ENCODE measurements at places on chromosomes 4 and X. TPM values are rescaled to one million over a fixed set of nuclear protein-coding genes. Genes with fewer than 3 reads are reported as not detected.

- no peak for DNase-seq
- H3K4me3 ChIP-seq, result no peak overlapping the region
- H3K27me3 ChIP-seq, result no peaks in the 10 kb centered on the region
- H3K36me3 ChIP-seq, result no peaks in the 10 kb centered on the region
Observed at GRCh38 chr4:151304755-151305154, 20.6 kb downstream of the SH3D19 start.

DNA sequence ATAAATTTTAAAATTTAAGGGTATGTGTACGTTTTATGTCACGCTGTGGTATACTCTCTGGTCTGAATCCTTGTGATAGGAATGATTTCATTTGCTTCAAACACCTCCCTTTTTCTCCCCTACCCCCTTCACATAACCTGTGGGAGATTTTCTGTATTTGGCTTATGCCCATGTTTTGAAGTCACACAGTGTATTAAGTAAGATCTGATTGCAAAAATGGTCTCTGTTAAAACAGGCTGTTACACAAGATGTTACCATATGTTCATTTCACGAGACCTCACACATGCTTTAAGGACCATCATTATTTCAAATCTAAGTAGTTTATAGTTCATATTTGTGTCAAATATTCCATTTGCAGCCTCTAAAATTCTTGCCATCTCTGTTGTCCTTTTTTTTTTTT lies 63.5 kb downstream of the TMEM131L start:
- H3K4me1 ChIP-seq, result peaks cover 11% of the 10 kb centered on the region
- no peak for DNase-seq
- H3K36me3 ChIP-seq, result no peaks in the 10 kb centered on the region
- no peaks in the 10 kb centered on the region for H3K27me3 ChIP-seq
- H3K4me3 ChIP-seq, result no peak overlapping the region

GRCh38 chrX:66632981-66633380 lies 5.9 kb downstream of the EDA2R start:
- H3K36me3 ChIP-seq, result peaks cover 5% of the 10 kb centered on the region
- no peaks in the 10 kb centered on the region for H3K27me3 ChIP-seq
- H3K4me3 ChIP-seq, result 0 out of 2 replicates have a peak overlapping the region, but pooled peaks have one; percentile 2
- no peaks in the 10 kb centered on the region for H3K4me1 ChIP-seq

DNA sequence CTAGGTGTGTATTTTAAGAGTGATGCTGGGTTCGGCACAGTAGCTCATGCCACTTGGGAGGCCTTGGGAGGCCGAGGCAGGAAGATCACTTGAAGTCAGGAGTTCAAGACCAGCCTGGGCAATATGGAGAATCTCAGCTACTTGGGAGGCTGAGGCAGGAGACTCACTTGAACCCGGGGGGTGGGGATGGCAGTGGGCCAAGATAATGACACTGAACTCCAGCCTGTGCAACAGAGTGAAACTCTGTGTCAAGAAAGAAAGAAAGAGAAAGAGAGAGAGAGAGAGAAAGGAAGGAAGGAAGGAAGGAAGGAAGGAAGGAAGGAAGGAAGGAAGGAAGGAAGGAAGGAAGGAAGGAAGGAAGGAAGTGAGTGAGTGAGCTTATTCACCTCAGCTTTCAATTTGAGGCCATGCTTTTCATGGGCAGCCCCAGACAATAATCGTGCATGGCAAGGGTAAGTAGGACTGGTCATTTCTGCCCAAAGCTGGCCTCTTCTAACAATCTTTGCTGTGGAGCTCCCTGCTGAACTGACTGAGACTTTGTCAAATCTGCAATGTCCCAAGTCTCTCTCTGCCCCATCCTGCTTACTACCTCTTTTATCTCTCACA lies 42.5 kb upstream of the ELF2 start:
- H3K27ac ChIP-seq, result no peak overlapping the region
- H3K4me1 ChIP-seq, result peaks cover 7% of the 10 kb centered on the region
- DNase-seq, result no peak
- H3K4me3 ChIP-seq, result no peak overlapping the region
- no peaks in the 10 kb centered on the region for H3K27me3 ChIP-seq

DNA sequence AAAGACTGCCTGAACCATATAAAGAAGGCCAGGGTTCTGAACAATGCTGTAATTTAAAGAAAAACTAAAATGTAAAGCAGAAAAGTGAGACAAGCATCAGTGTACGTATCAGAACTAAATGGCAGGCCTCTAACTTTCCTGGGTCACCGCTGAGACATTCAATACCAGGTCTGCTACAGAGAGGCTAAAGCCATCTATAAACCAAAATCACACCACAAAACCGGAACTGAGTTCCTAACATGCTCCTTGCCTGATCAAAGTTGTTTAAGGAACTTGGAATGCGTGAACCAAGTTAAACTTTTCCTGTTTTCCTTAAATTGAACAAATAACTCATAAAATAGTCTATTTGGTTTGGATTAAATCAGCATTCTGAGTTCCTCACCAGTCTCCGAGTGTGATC lies 55.3 kb upstream of the TECRL start:
- no peaks in the 10 kb centered on the region for H3K27me3 ChIP-seq
- H3K27ac ChIP-seq, result no peak overlapping the region
- H3K4me1 ChIP-seq, result no peaks in the 10 kb centered on the region
- no peaks in the 10 kb centered on the region for H3K36me3 ChIP-seq
- H3K4me3 ChIP-seq, result no peak overlapping the region

DNA sequence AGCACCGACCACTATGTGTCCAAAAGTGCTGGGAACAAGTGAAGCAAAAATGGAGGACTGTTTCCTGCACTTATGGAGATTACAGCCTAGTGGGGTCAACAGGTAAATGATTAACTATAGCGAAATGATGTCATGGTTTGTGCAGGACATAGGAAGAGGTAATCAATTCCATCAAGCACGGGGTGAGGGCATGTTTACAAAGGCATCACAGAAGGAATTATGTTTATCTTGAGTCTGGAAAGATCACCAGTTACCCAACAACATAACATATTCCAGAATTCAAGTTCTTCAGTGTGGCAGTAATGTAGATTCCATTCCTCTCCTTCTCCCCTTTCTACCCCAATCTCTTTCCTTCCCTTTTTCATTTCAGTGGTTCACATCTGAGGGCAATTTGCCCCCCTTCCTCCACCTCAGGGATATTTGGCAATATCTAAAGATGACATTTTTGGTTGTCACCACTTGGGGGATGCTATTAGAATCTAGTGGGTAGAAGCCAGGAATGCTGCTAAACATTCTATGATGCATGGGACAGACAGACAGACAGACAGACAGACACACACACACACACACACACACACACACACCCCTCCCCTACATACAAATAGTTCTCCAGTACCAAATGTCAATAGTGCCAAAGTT lies 24.1 kb downstream of the FAM47E start:
- DNase-seq, result no peak
- H3K27me3 ChIP-seq, result no peaks in the 10 kb centered on the region
- no peaks in the 10 kb centered on the region for H3K36me3 ChIP-seq

DNA sequence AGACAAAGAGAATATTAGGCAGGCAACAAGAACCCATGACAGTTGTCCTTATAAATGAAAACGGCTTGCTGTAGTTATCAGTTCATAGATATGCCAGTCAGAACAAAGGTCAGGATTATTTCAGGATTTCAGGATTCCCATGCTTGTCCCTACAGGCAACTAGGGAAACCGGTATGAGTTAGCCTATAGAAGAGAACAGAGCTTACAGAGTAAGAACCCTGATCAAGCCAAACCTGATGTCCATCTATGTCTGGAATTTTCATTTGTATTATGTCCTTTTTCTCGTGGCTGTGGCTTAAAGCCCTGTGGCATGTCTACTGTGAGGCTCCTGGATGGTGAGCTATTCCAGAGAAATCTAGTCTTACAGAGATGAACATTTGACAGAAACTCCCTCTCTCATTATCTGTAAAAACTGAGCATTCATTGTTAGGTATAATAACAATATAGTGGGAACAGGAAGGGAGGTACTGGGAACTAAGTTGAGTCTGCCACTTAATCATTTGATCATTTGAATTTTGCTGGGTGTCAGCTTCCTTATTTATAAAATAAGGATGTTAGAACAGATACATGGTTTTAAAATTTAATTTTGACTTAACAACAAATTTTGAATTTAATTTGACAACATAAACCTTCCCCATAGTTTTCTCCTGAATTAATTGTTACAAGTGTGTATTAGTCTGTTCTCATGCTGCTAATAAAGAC lies 129.5 kb upstream of the KLF3 start:
- no peaks in the 10 kb centered on the region for H3K4me1 ChIP-seq
- no peak overlapping the region for H3K27ac ChIP-seq
- H3K27me3 ChIP-seq, result no peaks in the 10 kb centered on the region
- no peak for DNase-seq
- no peak overlapping the region for H3K4me3 ChIP-seq
- H3K36me3 ChIP-seq, result no peaks in the 10 kb centered on the region

GRCh38 chr4:74990276-74990875 lies 57.5 kb downstream of the PARM1 start:
- H3K4me3 ChIP-seq, result no peak overlapping the region
- H3K36me3 ChIP-seq, result no peaks in the 10 kb centered on the region
- no peak overlapping the region for H3K27ac ChIP-seq
- H3K27me3 ChIP-seq, result no peaks in the 10 kb centered on the region

DNA sequence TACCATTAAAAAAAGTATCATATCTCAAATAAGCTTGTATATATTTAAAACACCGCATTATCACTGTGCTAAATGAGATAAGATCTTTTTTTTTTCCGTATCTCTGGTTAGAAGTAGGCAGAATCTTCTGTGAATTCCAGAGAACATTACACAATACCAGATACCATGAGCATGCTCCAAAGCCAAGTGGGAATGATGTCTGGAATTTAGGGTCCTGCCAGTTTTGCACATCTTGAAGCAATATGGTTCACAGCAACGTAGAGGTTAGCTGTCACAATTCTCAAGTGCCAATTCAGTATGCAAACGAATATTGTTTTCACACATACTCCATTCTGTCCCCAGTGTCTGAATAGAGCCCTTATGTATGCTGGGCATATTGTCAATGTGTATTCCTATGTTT lies 127.5 kb upstream of the NEIL3 start:
- H3K27ac ChIP-seq, result no peak overlapping the region
- H3K4me1 ChIP-seq, result no peaks in the 10 kb centered on the region
- H3K36me3 ChIP-seq, result no peaks in the 10 kb centered on the region
- H3K27me3 ChIP-seq, result no peaks in the 10 kb centered on the region

- no peaks in the 10 kb centered on the region for H3K36me3 ChIP-seq
- DNase-seq, result no peak
- H3K27ac ChIP-seq, result no peak overlapping the region
Observed at GRCh38 chr4:98619180-98619579, 39.2 kb downstream of the TSPAN5 start.

- H3K4me1 ChIP-seq, result no peaks in the 10 kb centered on the region
- no peaks in the 10 kb centered on the region for H3K36me3 ChIP-seq
- H3K27ac ChIP-seq, result no peak overlapping the region
- H3K4me3 ChIP-seq, result no peak overlapping the region
Observed at GRCh38 chr4:141376769-141377168, 156.1 kb downstream of the ZNF330 start.

GRCh38 chr4:81664079-81664478 lies 192.4 kb upstream of the RASGEF1B start:
- H3K27ac ChIP-seq, result no peak overlapping the region
- no peak for DNase-seq
- H3K4me1 ChIP-seq, result no peaks in the 10 kb centered on the region
- no peaks in the 10 kb centered on the region for H3K27me3 ChIP-seq
- H3K4me3 ChIP-seq, result no peak overlapping the region
- no peaks in the 10 kb centered on the region for H3K36me3 ChIP-seq

DNA sequence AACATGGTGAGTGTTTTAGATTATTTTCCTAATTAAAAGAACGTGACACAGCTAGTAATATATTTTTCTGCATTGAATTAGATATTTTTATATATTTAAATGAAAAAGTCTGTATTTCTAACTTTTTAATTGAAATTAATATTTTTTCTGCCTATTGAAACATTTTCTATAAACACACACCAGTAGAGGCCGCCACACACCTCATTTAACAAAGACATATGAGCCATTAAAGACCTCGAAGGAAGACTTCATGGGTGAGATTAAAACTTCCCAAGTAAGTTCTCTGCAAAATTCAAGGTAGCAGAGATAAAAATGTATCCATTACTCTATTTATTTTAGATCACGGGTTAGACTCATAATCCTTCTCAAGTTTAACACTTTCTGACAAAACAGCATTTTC lies 8.3 kb downstream of the SLITRK2 start:
- no peak overlapping the region for H3K4me3 ChIP-seq
- H3K4me1 ChIP-seq, result no peaks in the 10 kb centered on the region
- no peaks in the 10 kb centered on the region for H3K36me3 ChIP-seq

GRCh38 chrX:109537324-109537665 lies 651 bp downstream of the NXT2 start:
- peak overlapping the region; percentile 79 for H3K4me3 ChIP-seq
- no peak for DNase-seq
- no peaks in the 10 kb centered on the region for H3K27me3 ChIP-seq
- H3K27ac ChIP-seq, result no peak overlapping the region
- H3K4me1 ChIP-seq, result no peaks in the 10 kb centered on the region

DNA sequence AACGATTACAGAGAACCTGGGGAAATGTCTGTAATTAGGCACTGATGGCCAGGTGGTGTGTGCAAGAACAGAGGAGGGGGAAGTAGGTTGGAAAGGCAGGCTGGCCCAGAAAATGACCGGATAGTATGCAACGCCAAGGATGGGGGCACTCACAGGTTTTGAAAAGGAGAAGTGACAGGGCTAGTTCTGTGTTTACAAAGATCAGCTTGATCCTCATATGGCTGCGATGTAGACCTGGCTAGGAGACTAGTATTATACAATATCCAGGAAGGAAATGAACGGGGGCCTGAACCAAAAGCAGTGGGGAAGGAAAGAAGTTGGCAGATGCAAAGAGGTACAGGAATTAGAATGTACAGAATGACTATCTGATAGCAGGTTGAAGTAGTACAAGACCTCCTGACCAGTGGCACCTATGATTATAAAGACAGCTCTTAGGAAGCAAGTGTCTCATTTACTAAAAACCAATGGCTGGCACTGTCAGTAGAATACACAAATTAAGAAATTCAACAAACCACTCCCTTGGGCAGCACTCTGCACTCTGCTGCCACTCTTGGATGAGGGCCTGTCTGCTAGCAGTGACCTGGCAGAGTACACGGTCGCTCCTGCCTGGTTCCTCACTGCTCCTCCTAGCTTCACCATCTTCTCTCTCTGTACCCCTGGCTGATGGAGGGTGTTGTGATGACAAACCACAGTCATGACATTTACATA lies 14.1 kb downstream of the MFAP3L start:
- H3K27ac ChIP-seq, result no peak overlapping the region
- DNase-seq, result no peak
- H3K27me3 ChIP-seq, result no peaks in the 10 kb centered on the region

The ART3 gene
- polyA plus RNA-seq, result not detected

The PGAM4 gene
- polyA plus RNA-seq, result not detected

The RASGEF1B gene
- polyA plus RNA-seq, result not detected

The PCDH18 gene
- 25.0 TPM for polyA plus RNA-seq

The EMCN gene
- polyA plus RNA-seq, result 0.62 TPM

The SLC7A11 gene
- 4.4 TPM for polyA plus RNA-seq

The CACNA1F gene
- polyA plus RNA-seq, result not detected

The GAGE12J gene
- not detected for polyA plus RNA-seq

The UGT2B11 gene
- polyA plus RNA-seq, result not detected

The DCAF12L2 gene
- not detected for polyA plus RNA-seq

The NIPAL1 gene
- polyA plus RNA-seq, result 2.0 TPM

The GRPR gene
- 1.2 TPM for polyA plus RNA-seq
